Ureter (tissue), 1 donor: ENCODE measurements at places on chromosomes 3 and 15.

GRCh38 chr3:64815195-64815631, 127.4 kb upstream of the ADAMTS9 start:
- no peak for DNase-seq

- DNase-seq = no peak
These were observed 175.9 kb downstream of the CHST2 start for GRCh38 chr3:143295201-143296080.

- no peak for DNase-seq
These were observed 112.5 kb downstream of the CPNE4 start for GRCh38 chr3:131922356-131922755.

GRCh38 chr15:101059381-101060341, 140.5 kb downstream of the LRRK1 start:
- peak; percentile 34 for DNase-seq

- no peak for DNase-seq
These were observed 49.7 kb downstream of the SEMA5B start for GRCh38 chr3:122977746-122978466.

DNA sequence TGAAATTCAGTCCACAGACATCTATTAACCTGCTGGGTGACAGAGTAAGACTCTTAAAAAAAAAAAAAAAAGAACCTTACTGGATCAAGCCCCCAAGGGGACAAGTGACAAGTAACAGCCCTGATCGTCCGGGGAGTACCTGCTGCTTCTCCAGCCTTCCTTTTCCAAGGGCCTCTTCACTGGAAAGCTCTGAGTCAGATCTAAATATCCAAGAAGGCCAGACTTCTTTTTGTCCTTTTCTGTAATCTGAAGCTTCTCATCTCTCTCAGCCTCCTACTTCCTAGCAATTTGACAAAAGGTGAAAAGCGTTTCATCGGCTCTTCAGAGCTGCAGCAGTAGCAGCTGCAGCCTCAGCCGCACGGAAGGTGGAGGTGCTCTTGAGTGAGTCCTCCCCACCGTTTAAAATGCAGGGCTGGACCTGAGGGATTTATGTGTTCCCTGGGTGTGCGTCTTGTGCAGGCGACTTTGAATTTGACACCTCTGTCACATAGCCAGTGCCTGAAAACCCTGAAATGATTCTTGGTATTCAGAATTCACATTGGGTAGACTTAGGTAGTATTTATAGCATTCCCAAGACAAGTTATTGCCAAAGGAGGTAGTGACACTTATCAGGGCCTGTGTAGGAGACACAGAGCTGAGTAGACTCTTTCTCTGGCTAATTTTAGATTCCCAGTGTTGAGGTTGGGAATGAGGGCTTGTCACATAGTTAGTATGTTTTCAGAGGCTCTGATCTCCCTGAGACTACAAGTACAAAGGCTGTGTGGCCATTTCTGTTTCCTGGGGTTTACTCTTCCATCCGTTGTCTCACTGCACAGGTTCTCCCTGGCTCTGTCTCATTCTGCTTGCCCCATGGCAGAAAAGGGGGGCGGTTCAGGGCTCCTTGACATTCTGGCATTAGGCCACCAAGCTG, 291.2 kb upstream of the C2CD4B start:
- no peak for DNase-seq

DNA sequence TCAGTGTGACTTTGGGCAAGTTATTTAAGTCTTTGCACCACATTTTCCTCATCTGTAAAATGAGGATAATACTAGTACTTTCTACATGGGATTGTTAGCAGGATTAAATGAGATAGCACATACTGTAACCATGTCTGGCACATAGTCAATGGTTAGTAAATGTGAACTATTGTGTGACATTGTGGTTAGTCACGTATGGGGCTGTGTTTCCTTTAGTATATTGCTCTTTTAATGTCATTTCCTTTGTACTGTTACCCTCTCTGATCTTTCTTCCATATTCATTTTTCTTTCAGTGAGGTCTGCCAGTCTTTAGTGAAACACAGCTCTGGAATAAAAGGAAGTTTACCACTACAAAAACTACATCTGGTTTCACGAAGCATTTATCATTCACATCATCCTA, 21.4 kb downstream of the OPA1 start:
- DNase-seq = no peak

GRCh38 chr3:54257125-54257720, 134.9 kb downstream of the CACNA2D3 start:
- no peak for DNase-seq

- DNase-seq = peak; percentile 67
These were observed 7.1 kb upstream of the FMN1 start for GRCh38 chr15:33201491-33202231.

DNA sequence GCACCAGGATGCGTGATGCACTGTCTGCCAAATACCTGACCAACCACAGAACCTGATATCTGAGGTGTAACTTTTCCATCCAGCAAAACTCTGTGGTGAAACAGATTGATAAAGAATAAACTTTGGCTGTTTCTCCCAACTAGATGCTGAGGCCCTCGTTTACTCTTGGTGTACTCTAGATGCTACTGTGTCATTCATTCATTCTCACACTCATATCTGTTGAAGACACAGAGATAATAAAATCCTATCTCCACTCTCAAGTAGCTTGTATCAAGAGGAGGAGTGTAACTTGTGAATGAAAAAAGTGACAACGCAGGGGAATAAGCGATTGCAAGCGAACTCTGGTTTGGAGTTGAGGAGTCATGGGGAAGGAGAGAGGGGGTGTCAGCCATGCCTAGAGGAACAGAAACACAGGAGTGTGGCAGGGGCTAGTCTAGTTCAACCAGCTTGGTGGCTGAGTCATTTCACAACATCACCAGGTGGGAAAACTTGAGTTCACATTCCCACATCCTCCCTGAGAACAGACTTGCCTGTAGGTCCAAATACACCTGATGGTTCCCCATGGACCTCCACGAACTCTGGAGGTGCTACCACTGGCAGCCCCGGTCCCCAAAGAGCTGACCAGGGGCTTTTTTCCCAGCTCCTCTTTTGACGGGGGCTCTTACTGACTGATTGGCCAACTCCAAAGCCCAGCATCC, 73.3 kb upstream of the SNRK start:
- no peak for DNase-seq

DNA sequence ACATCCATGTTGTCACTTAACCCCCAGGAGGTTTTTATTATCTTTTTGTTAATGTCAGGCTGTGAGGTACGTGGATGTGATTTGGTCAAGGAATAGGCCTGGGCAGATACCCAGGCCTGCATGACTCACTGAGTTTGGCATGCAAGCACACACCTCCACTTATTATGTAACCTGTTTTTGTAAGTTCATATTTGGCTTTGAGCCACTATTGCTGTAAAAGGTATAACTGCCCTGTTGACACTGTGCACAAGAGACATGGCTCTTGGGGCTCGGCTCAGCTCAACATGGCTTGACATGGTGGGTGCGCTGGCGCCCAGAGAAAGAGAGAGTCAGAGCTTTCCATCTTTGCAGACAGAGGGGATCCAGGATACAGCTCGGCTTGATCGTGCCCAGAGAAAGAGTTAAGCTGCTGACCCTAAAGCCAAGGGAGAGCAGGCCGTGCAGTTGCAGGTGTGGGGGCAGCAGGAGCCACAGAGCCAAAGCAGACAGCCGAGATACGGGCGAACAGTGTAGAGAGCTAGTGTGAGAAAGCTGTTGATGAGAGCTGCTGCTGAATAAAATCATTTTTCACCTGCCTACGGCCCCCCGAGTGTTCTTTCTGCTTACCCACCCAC, 67.9 kb upstream of the UNC13C start:
- DNase-seq = no peak

GRCh38 chr15:35311615-35312014, 226.5 kb upstream of the NANOGP8 start:
- no peak for DNase-seq

DNA sequence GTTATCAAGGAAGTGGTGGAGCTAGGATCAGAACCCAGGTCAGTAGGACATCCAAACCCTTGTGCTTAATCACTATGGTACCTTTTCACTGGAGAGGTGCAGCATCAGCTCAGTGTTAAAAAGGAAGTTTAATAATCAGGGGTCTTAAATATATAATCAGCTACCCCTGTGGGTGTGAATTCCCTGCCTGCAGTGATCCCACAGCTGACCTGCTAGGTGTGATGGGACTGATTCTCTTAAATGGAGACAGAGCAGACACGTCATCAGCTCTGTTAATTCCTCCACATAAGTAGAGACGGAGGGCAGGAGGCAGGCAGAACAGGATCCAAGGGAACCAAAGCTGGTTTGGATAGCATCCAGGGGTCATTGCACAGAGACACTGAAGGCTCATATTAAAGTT, 154.1 kb upstream of the CRBN start:
- no peak for DNase-seq

DNA sequence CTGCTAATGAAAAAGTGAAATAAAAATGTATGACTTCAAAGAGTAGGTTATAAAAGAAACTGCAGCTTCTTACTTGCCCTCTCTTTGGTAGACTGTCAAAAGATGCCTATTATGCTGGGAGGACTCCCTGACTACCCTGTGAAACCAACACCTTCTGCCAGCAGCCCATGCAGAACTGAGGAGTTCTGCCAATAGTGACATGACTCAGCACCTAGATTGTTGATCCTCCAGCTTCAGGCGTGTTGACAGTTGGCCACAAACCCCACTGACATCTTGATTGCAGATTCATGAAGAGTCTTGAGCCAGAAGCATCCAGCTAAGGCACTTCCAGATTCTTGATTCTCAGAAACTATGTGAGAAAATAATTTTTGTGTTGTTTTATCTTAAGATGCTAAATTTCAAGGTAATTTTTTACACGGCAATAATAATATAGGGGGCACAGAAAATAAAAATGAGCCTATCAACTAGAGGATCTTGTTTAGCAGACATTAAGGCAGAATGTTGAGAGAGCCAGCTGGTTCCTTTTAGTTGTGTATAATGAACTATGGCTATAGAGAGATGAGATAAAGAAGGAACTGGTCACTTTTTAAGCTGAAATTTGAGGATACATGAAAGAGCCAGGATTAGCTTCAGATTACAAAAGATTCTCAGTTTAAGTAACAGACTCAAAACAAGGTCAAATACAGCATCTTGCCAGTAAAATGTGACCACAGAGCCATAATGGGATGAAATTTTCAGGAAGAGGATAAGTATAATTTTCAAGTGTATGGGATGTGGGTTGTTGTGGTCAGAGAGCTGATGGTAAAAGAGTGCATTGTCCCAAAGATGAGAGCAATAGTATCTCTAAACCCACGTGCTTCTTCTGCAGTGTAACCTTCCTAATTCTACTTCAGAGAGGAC, 588.7 kb upstream of the CBLB start:
- no peak for DNase-seq

DNA sequence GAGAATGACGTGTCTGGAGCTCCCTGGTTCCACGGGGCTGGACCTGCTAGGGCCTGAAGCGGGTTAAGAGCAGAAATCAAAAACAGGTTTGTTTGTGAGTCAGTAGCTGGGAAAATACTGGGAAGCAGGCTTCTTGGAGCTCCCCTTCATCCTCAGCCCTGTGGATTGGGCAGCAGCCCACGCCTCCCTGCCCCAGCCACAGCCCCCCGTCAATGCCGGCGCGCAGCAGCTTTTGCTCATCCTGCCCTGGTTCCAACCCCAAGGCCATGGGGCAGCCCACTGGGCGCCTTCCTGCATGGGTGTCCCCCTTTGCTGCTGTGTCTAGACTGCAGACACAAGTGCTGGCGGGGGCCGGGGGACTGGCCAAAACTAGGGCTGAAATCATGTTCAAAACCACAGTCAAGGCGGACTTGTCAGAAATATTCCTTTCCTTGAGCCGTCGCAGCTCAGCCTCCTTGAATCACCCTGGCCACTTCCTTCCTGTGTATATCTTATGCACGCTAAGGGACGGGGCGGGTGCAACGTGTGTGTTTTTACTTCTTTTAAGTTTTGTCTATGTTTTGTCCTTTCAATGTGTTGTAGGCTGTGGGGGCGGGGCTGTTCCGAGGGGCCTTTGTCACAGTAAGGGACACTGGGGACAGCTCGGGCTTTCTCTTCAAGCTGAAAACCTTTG, 108.1 kb downstream of the KLF13 start:
- peak; percentile 64 for DNase-seq

- DNase-seq = peak; percentile 19
These were observed 21.1 kb upstream of the TNK2 start for GRCh38 chr3:195929452-195929851.

DNA sequence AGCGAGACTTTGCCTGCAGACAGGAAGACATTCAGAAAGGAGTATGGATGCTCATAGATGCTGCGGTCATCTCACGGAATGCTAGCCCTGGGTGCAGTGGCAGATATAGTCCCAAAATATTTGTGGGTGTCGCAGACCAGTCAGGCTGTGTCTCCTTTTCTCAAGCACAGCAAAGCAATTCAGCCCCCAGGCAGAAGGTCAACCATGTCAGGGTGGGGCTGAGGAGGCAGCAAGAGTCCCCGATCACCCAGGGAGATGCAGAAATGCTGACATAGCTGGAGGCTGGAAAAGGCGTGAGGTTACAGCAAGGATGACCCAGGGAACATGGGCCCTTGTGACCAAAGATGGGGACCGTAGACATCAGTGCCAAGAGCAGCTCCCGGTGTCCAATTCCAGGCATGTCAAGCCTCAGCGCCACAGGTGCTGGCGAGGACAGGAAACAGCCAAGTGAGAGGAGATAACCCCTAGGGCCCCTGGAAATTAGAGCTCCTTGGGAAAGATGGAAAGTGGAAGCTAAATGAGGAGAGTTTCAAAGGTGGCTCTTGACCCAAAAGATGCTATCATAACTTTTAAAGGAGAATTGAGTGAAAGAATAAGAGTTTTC, 81.2 kb upstream of the ABHD17C start:
- DNase-seq = no peak
